GM23338 (cell line): ENCODE measurements at places on chromosomes 1 and 21. TPM values are rescaled to one million over a fixed set of nuclear protein-coding genes. Genes with fewer than 3 reads are reported as not detected.
A peak's percentile ranks its signal among the peaks of the same experiment; 100 is the strongest.

PTPRC gene
- polyA plus RNA-seq = 0.43 and 0.52 TPM in 2 replicates

ADAM30 gene
- not detected in 2 replicates for polyA plus RNA-seq

- peaks cover 15% of the 10 kb centered on the region; the same call in 1 of the 2 replicates for H3K36me3 ChIP-seq
- no peaks in the 10 kb centered on the region for H3K4me1 ChIP-seq
- no peak overlapping the region for H3K27ac ChIP-seq
- no peaks in the 10 kb centered on the region for H3K27me3 ChIP-seq
- no peak overlapping the region for H3K4me3 ChIP-seq
- DNase-seq = no peak
Observed at GRCh38 chr21:33578214-33578613, 10.3 kb downstream of the DONSON start.

GRCh38 chr1:192059407-192059806, 98.9 kb upstream of the RGS18 start:
- H3K27ac ChIP-seq = no peak overlapping the region
- no peaks in the 10 kb centered on the region for H3K4me1 ChIP-seq
- H3K4me3 ChIP-seq = no peak overlapping the region
- H3K36me3 ChIP-seq = no peaks in the 10 kb centered on the region

DNA sequence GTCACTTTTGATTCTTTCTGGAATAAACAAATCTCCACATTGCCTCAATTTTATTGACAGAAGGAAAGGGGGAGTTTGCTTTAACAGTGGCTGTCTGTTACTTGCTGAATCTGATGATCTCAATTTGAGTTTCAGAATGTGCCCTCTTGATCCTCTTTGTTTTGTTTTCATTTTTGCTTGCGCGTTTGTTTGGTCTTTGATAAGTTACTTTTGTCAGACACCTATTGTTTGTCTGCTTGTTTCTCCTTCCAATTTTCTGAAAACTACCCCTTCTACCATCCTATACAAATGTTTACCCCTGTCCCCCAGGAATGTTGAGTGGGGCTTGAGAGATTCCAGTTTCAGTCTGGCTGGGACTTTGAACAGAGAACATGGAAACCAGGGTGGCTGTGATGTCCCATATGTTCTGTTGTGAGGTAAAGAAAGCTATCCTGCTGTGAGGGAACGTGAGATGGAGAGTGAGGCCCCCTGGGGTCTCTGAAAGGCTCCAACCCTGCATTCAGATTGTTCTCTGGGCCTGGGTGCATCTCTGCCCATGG, 11.8 kb upstream of the XCL2 start:
- H3K27ac ChIP-seq = no peak overlapping the region
- DNase-seq = peak; percentile 4
- H3K4me1 ChIP-seq = no peaks in the 10 kb centered on the region
- H3K36me3 ChIP-seq = no peaks in the 10 kb centered on the region

GRCh38 chr1:61111084-61112004, 29.0 kb downstream of the NFIA start:
- H3K27ac ChIP-seq = 0 out of 2 replicates have a peak overlapping the region, but pooled peaks have one; percentile 41
- peaks cover 23% of the 10 kb centered on the region for H3K4me1 ChIP-seq
- no peaks in the 10 kb centered on the region for H3K36me3 ChIP-seq
- no peaks in the 10 kb centered on the region for H3K27me3 ChIP-seq
- no peak overlapping the region for H3K4me3 ChIP-seq

DNA sequence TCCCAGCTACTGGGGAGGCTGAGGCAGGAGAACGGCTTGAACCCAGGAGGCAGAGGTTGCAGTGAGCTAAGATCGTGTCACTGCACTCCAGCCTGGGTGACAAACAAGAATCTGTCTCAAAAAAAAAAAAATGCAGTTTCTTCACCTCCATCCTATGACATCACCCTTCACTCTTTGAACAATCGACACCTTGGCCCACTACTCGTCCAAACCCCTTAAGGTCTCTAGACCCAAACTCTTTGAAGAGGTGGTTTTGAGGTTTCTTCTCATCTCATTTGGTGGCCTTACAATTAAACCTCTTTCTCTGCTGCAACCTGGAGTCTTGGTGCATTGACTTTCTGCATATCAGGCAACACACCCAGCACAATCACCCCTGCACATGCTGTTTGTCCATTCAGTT, 86.1 kb downstream of the SLC16A1 start:
- DNase-seq = no peak
- peaks cover 19% of the 10 kb centered on the region for H3K4me1 ChIP-seq
- H3K36me3 ChIP-seq = no peaks in the 10 kb centered on the region

- H3K36me3 ChIP-seq = no peaks in the 10 kb centered on the region
- H3K4me1 ChIP-seq = no peaks in the 10 kb centered on the region
- H3K27ac ChIP-seq = no peak overlapping the region
- no peak overlapping the region for H3K4me3 ChIP-seq
Observed at GRCh38 chr1:210597555-210598134, 268.9 kb downstream of the HHAT start.

DNA sequence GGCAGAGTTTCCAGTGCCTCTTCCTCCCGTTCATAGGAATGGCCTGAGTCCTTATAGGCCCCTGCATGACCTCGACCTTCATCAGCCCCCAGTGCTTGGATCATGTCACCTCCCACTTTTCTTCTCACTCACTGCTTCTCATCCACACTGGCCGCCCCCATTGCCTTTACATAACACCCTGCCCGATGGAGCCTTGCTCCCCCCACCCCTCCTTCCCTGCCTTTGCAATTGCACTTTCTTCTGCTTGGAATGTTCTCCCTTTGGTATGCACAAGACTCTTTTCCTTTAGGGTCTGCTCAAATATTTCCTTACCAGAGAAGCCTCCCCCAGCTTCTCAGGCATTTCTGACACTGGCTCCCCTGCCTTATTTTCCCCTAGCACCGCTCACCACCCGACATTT, 125.2 kb upstream of the KCNJ6 start:
- no peaks in the 10 kb centered on the region; the same call in 1 of the 2 replicates for H3K4me1 ChIP-seq
- H3K27me3 ChIP-seq = no peaks in the 10 kb centered on the region
- no peak overlapping the region for H3K27ac ChIP-seq
- DNase-seq = peak; percentile 23
- no peak overlapping the region for H3K4me3 ChIP-seq

DNA sequence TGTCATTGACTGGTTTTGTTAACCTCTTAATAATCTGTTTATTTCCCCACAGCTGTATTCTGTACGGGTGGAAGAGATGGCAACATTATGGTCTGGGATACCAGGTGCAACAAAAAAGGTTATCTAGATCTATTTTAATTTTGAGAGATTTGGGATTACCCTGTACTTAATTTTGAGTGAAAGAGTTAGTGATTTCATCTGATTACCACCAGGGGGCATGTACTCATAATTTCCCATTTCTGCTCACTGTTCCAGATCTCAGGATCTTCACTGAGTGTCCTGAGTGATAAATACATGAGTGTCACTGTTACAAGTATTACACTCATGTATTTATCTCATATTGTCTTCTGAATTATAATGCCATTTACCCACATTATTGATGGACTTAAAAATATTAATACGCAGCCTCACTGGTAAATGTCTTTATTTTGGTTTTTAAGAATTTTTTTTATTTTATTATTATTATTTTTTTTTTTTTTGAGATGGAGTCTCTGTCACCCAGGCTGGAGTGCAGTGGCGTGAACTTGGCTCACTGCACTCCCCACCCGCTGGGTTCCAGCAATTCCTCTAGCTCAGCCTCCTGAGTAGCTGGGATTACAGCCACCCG, 27.4 kb downstream of the DTL start:
- H3K4me3 ChIP-seq = no peak overlapping the region
- peak; percentile 17 for DNase-seq
- H3K4me1 ChIP-seq = no peaks in the 10 kb centered on the region

DNA sequence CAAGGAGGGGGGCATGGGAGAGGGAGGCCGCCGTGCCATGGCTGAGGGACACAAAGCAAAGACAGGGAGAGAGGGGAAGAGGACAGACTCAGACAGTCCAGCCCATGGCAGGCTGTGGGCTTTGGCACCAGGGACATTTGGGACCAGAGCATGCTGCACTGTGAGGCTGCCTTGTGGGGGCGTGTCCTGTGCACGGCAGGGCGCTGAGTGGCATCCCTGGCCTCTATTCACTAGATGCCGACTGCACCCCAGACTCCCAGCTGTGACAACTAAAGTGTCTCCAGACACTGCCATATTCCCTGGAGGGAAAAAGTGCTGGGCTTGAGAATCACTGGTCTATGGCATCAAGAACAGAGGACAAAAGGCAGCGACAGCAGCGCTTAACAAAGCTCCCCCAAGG, 18.6 kb upstream of the PRDM15 start:
- no peak overlapping the region for H3K4me3 ChIP-seq
- H3K36me3 ChIP-seq = no peaks in the 10 kb centered on the region
- H3K4me1 ChIP-seq = peaks cover 13% of the 10 kb centered on the region
- no peak overlapping the region for H3K27ac ChIP-seq
- peak; percentile 40 for DNase-seq
- no peaks in the 10 kb centered on the region for H3K27me3 ChIP-seq

- H3K36me3 ChIP-seq = peaks cover 19% of the 10 kb centered on the region
- H3K4me3 ChIP-seq = peak overlapping the region; percentile 78
- peak; percentile 65 for DNase-seq
- peaks cover 23% of the 10 kb centered on the region for H3K27me3 ChIP-seq
- H3K4me1 ChIP-seq = peaks cover 39% of the 10 kb centered on the region
- no peak overlapping the region for H3K27ac ChIP-seq
Observed at GRCh38 chr1:156675210-156676113, 1.7 kb downstream of the NES start.

DNA sequence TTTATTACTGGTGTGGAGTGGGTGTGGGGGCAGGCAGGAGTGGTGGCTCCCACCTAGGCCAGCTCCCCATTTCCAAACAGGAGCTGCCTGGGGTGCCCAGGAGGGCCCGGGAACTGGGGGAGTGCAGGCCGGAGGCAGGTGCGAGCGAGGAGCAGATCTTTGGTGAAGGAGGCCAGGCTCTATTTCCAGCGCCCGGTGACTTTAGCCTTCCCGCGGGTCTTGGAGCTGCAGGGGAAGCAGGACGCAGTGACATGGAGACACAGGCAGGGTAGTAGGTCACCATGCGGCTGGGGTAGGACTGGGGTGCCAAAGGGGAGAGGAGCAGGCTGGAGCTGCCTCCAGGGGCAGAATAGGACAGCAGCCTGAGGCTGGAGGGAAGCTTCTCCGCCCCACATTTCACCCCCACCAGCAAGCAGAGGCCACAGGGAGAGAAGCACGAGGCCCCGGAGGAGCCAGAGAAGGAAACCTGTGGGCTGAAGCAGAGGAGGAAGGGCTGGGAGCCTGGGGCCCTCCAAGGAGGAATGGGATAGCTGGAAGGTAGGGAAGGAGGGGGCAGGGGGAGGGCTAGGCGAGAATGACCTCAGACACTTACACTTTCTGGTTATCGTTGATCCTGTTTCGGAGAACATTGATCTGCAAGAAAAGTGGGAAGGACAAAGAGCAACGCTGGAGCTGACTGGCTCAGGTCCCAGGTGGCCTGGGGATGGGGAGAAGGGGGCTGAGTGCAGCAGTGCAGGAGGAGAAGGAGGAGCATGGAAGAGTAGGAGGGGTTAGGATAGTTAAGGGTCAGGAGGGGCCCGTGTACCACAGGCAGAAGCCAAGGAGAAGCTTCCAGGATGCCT, 18.2 kb downstream of the TNNT2 start:
- no peak for DNase-seq
- H3K27me3 ChIP-seq = no peaks in the 10 kb centered on the region
- H3K4me3 ChIP-seq = no peak overlapping the region
- no peak overlapping the region for H3K27ac ChIP-seq
